ENCODE measurements at places on chromosomes 3 and 15.

- peak; percentile 48 for DNase-seq
These were observed 14.8 kb downstream of the ARNT2 start for GRCh38 chr15:80418892-80419537.

- DNase-seq, result no peak
These were observed 91.6 kb upstream of the LIPC start for GRCh38 chr15:58340176-58340575.

GRCh38 chr3:81816473-81817250 lies 55.2 kb upstream of the GBE1 start:
- DNase-seq, result peak; percentile 92

GRCh38 chr3:67529337-67529736 lies 125.1 kb downstream of the SUCLG2 start:
- no peak for DNase-seq

GRCh38 chr15:90062023-90062442 lies 40.2 kb downstream of the IDH2 start:
- no peak for DNase-seq

DNA sequence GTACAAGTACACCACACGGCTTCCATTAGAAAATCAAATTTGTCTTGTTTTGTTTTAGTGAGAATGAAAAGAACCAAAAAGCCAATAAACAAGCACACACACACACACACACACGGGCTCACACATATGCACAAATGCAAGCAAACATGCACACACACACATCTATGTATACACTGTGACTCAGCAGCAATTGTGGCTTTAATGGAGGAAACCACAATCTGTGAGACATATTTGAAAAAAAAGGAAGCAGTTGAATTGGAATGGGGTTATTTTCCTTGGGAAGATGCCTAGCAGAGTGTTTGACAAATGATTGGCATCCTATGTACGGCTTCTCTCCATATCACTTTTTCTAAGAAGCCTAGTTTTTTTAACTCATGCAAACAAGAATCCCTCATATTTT lies 201.1 kb upstream of the ARRDC4 start:
- DNase-seq, result no peak

GRCh38 chr15:48954538-48954937 lies 9.2 kb downstream of the SHC4 start:
- DNase-seq, result no peak

GRCh38 chr3:39668420-39668819 lies 141.0 kb upstream of the MYRIP start:
- peak; percentile 49 for DNase-seq

DNA sequence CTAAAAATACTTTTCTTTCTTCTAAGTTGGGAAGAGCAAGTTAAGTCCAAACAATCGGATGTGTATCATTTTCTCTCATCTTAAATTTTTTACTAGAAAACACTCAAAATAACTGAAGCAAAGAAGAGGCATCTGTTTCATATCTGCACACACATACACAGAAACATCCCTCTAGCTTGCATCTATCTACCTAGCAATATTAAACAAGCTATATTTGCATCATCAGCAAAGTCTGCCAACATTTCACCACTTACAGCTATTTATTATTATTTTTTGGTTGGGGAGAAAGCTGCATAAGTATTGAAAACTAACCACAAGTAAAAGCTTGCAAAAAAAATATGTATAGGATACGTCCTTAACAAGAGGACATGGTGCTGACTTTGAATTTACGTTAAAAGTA lies 1.9 kb downstream of the GOLIM4 start:
- no peak for DNase-seq

GRCh38 chr3:161893972-161894371 lies 397.4 kb downstream of the OTOL1 start:
- DNase-seq, result no peak

- DNase-seq, result no peak
These were observed 7.4 kb upstream of the NCBP2 start for GRCh38 chr3:196949750-196950149.

DNA sequence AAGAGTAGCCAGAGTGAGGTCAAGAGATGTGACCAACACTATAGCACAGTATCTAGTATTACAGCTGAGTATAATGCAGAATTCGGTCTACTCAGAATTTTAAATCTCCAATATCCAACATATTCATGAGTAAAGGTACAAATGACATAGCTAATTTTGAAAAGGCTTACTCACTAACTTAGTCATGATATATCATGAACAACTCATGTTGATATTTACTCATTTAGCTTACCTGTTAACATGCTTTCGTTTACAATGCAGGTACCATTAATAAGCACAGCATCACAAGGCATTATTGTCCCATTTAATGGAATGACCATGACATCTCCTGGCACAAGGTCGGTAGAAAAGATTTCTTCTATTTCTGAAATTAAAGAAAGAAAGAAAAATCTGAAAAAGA lies 36.9 kb downstream of the ATP13A3 start:
- DNase-seq, result no peak

GRCh38 chr3:50236484-50237132 lies 604 bp downstream of the GNAI2 start:
- DNase-seq, result no peak

GRCh38 chr3:196174652-196175051 lies 36.5 kb downstream of the ZDHHC19 start:
- no peak for DNase-seq

- peak; percentile 96 for DNase-seq
These were observed at the start of gene RPN1 for GRCh38 chr3:128650096-128651050. Gene RPN1, minus strand, starts transcription at chr3:128650818. Its CDS starts 18 bp downstream, at chr3:128650800.

GRCh38 chr3:170470063-170471016 lies 51.7 kb downstream of the CLDN11 start:
- no peak for DNase-seq

DNA sequence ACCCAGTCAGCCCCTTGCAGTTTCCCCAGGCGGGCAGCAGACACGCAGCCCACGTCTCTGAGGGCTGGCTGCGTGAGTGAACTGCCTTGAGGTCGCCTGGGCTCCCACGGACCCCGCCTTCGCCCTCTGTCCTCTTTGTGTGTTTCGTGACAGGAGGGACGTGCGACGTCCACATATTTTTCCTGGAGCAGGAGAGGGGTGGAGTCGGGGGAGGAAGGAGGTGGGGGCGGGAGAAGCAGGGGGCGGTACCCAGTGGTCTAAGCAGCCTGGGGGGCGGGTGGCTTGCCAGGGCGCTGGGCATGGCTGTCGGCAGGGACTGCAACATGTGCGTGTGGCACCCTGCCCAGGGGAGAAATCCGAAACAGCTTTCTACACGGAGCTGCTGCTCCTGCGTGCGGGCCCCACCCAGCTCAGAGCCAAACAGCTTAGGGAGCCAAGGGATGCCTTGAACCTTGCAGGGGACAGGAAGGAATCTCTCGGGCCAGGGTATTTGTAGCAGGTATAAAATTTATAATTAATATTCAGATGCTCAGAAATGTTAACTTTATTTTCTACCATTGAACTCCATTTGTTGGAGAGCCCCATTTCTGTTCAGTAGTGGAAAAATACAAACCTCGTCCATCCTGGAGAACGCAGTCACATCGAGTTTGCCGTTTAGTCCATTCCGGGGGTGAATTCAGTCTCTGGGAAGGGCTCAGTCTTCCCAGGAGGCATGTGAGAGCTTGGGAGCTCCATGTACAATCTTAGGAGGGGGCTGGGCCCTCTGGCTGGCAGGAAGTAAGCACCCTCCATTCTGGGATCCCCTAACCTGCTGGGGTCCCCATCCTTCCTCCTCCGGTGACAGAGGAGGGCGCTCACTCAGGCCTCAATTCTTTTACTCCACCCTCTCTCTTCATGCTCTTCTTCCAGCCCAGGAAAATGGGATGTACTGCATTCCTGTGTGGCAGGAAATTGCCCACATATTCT lies 79.1 kb upstream of the MEF2A start:
- DNase-seq, result peak; percentile 53

- DNase-seq, result no peak
These were observed 4.6 kb upstream of the KCTD6 start for GRCh38 chr3:58487140-58487886.

DNA sequence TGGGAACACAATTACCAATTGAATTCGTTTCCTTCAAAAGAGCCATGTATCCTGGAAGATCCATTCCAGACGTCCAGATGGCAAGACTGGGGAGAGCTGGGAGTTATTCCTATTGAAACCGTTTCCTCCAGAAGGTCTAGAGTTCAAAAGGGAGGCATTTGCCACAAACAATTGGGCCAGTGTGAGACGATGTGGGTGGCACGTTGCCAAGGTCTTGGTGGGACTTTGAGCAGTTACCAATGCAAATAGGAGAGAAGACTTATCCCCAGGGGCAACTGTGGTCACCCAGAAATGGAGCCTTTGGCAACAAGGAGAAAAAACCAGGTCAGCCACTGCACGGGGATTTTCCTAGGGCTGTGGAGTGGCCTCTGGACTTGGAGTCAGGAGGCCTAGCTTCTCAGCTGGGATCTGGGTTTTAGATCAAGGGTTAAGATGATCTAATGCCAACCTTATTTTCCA lies 29.6 kb upstream of the TLE3 start:
- DNase-seq, result no peak

DNA sequence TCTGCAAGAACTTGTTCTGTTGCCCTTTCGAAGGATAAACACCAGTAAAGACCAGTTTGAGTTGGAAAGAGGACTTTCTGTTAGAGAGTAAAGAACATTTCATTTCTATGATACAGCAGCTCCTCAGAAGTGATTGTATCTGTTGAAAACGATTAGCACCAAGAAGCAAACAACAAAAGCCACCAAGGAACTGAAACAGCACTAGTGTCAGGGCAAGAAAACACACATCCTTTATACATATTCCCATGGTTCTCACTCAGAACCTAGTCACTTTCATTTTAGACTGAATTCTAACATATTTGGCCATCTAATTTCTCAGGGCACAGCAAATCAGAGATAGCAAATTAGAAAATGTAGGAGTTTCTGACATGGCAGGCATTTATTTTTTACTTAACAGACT lies 116.1 kb downstream of the ATP1B3 start:
- DNase-seq, result no peak

Data from RPMI8226 (cell line).